ENCODE measurements at places on chromosomes 2 and 18.

GRCh38 chr2:62727876-62728566 is 22.5 kb downstream of the EHBP1 start:
- no peak for DNase-seq

DNA sequence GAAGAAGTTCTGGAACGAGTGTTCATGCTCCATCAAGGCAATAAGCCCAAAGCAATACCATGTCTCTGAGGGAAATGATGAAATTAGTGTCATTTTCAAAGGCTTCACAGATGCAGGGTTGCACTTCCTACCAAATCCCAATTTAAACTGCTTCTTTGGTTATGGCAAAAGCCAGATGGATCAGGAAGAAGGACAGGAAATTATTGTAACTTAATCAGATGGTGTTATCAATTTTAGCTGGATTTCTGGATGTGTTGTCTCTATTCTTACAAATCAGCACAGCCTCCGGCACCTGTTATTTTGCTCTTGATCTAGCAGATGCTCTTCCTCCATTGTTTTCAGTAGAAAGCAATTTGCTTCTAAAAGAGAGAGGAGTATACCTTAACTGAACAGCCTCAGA is 693.4 kb downstream of the SOCS6 start:
- DNase-seq = no peak

- DNase-seq = peak; percentile 94
Observed at GRCh38 chr2:171523088-171524017, 1.1 kb downstream of the CYBRD1 start.

GRCh38 chr2:173252581-173252980 is 102.1 kb upstream of the CDCA7 start:
- DNase-seq = no peak

- DNase-seq = no peak
Observed at GRCh38 chr2:84902526-84902925, 2.9 kb upstream of the TMSB10 start.

GRCh38 chr18:23115683-23116096 is 19.6 kb upstream of the CABLES1 start:
- no peak for DNase-seq

- DNase-seq = no peak
Observed at GRCh38 chr2:123002660-123003248, 1022.3 kb upstream of the CNTNAP5 start.

GRCh38 chr2:136495636-136496035 is 269.7 kb upstream of the THSD7B start:
- no peak for DNase-seq

GRCh38 chr2:65675350-65675749 is 243.0 kb upstream of the SPRED2 start:
- DNase-seq = no peak

- DNase-seq = no peak
Observed at GRCh38 chr2:20737505-20737904, 70.6 kb downstream of the GDF7 start.

All from tibial artery (tissue), 4 donors.